ENCODE measurements at places on chromosomes 6 and 20.

DNA sequence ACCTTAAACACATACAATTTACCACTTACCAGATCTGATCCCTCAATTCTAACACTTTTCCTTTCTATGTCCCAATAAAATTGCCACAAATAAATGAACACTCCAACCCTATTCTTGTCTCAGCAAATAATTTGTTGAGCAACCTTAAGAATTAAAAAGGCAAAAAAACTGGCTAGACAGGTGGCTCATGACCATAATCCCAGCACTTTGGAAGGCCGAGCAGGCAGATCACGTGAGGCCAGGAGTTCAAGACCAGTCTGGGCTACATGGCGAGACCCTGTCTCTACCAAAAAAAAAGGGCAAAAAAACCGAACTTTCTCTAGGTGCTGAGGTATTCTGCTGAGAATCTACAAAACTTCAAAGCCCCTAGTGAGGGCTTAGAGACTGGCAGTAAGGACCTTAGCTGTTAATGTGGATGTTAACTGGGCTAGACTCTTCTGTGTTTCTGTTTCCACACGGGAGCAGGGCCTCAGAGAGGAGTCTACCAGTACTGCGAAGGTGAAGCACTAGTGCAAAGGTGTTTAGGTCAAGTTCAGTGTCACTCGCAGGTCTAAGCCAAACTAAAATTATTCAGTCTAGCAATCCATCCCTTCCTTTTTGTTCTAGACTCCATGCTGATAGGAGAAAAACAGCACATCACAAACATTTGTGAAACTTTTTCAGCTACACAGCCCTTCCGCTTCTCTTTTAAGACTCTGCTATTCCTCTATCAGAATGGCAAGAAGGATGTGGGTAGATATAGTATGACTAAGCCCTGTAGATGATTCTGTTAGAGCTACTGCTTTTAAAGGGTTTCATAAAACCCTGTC, 2.6 kb downstream of the FASTKD5 start:
- DNase-seq = peak; percentile 59

DNA sequence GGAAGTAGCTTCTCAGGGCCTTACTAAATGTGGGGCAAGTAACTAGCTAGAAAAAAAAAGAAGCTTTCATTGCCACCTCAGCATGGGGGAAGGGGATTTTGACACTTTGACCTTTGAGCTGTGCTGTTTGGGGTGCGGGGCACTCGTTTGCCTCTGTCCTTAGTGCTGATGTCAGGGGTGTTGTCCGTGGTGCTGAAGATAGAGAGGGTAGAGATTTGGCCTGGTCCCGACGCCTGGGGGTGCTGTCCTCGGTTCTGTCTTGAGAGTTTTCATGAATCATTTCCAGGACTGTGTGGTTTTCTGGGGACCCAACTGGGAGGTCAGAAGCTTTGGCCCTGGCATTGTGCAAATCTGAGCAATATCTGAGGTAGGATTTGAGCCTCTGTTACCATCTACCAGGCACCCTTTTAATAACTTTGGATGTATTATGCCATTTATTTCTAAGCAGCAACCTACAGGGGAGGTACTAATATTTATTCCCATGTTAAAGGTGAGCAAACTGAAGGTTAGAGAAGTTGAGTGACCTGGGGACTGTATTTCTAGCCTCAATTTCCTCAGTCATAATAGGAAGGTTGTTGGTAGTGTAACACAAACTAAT, 78.0 kb downstream of the DLGAP4 start:
- DNase-seq = peak; percentile 44

DNA sequence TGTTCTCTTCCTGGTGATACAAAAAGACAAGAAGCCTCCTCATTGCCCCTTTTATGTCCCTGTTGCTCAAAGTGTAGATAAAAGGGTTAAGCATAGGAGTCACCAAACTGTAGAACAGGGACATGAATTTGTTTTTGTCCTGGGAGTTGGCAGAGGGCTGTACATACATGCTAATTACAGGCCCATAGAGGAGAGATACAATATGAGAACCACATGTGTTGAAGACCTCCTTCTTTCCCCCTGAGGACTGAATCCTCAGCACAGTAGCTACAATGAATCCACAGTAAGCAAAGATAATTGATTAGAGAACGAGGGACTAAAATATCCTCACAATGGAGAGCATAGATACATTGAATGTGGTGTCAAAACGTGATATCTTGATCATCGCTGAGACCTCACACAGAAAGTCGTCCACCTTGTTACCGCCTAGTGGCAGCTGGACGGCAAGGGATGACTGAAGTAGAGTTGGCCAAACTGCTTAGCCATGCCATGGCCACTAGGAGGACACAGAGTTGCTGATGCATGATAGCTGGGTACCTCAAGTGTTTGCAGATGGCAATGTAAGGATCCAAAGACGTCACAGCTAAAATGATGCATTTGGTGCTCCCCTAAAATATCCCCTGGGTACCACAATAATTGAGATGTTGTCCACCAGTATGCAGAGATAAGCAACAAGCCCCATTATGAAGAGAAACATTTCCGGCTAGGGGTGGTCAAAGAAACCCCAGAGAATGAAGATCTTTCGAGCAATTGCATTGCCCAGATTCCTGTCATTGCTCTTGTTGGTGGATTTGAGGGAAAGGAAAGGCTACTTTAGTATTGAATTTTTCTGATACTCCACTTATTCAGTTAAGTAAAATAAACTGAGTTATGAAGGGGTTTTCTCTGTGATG, 15.0 kb downstream of the OR2B3 start:
- DNase-seq = peak; percentile 9

DNA sequence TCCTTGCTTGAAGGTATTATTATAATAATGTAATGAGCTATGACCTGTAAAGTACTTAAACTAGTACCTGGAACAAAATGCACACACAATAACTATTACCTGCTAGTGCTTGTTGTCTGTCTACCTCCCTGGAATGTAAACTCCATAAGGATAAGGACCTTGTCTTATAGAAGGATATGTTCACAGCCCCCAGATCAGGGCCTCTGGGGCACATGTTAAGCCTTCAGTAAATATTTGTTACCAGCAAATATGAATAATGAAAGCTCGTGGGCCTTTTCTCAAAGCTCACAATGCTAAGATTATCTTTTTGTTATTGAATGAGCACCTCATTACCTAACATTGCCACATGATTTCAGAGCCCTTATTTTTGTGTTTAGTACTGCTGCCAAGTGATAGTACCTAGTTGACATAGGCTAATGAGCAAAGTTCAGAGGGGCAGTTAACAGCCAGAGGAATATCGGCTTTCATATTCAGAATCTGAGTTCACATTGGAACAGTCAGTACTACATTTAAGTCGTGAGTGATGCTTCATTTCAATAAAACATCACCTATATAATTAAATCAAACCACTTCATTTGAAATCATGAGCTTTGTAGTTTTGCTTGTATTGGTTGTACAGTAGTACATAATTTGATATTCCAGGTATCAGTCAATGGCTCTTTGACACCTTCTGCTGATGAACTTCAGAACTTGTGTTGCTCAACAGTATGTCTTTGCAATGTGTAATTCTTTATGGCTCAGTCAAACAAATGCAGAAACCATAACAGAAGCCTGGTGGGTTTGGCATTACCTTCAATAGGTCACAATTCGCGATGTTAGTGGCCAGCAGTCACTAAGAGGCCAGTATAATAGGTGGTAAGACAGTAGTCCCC, 11.8 kb upstream of the SMLR1 start:
- peak; percentile 4 for DNase-seq

GRCh38 chr20:63706852-63707557, 771 bp downstream of the ARFRP1 start:
- DNase-seq = peak; percentile 51

DNA sequence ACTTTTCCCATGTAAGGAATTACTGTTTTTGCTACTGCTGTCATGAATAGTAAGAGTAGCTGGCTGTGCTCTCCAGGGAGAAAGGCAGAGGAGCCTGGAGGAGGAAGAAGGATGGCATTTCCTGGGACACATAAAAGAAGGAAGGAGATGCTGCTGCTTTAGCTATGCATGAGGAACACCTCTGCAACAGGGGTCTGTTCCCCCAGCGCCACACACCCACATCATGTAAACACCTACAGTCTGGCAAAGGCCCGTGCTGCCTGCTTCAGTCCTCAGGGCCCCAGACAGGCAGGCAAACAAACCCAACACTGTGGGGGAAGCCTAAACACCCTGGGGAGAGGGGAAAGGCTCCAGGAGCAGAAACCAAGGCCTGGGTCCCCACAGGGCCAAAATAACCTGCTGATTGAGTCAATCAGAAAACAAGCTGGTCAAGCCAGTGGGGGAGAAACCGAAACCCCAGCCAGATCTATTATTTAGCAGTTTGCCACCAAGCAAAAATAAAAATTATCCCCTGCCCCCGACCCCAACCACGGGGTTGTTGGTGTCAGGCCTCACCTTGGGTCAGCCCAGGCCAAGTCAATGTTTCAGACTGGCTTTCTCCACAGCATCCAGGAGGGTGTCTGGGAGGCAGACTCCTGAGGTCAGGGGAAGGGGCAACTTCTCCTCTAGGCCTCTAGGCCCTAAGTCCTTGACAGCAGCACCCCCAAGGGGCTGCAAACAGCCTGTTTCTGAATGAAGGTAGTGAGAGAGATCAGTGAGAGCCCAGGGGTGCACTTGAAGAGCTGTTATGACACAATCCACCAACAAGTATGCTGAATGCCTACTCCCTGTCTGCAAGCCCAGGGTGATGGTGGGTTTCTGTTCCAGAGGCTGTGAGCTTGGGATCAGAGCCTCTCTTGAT, 34.6 kb upstream of the SCUBE3 start:
- no peak for DNase-seq

GRCh38 chr6:50714487-50715379, 1.4 kb downstream of the TFAP2D start:
- no peak for DNase-seq

DNA sequence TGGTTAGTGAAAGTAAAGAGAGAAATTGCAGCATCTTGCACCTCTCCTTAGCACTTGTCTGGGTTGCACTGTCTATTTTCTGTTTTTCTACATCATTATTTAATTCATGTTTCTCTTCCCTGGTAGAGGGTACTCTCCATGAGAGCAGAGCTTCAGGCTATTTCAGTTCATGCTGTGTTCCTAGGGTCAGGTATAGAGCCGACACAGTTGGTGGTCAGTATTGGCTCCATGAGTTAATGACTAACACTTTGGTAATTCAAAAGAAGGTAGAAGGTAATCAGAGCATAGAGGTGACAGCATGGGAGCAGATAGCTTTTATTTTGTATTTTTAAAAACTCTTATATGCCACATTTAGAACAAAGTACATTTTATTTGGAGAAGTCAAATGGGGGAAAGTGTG, 42.7 kb downstream of the RIMS1 start:
- DNase-seq = no peak

DNA sequence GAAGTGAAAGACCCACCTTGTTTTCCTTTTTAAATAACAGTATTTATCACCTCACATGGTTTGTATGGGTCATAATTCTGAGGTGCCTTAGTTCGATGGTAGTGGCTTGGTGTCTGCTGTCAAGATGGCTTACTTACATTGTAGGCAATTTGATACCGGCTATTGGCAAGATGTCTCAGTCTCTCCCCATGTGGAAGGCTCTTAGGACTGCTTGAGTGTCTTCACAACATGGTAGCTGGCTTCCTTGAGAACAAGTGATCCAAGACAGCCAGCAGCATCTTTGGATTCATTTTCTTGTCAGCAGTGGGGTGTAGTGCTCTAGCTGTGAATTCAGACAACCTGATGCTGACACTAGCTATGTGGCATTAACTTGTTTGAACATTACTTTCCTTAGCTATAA, 70.1 kb downstream of the CBFA2T2 start:
- no peak for DNase-seq

GRCh38 chr6:16295060-16295459, 56.7 kb downstream of the GMPR start:
- no peak for DNase-seq

- DNase-seq = no peak
Observed at GRCh38 chr6:168377856-168378832, 58.6 kb upstream of the DACT2 start.

All from amniotic epithelial cell (primary cell).